ENCODE measurements at places on chromosomes 3 and 15.

GRCh38 chr15:57500979-57501576 lies 90.6 kb upstream of the MYZAP start:
- peak; percentile 53 for DNase-seq

- no peak for DNase-seq
These were observed 387.3 kb downstream of the EPHA3 start for GRCh38 chr3:89494734-89495133.

- DNase-seq: no peak
These were observed 131.5 kb downstream of the FNDC3B start for GRCh38 chr3:172170841-172171240.

GRCh38 chr15:31840849-31841476 lies 189.4 kb upstream of the CHRNA7 start:
- DNase-seq: no peak

DNA sequence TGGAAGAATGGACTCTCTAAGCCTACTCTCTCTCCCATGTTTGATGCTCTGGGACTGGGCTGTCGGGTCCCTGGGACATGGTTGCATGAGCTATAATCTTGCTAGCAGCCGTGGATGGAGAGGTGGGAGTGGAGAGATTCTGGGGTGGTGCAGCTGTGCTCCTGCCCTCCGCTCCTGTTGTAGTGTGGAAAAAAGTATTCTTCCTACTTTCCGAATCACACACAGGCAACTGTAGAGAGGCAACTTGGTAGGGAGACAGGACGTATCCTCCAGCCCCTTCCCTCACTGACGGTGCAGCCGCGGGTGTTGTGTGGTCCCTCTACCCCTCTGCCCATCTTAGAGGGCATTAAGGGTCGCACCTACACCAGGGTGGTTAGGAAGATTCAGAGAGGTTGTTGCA lies 281.4 kb upstream of the TLE3 start:
- DNase-seq: no peak
